ENCODE measurements at places on chromosomes 7 and 10. TPM values are rescaled to one million over a fixed set of nuclear protein-coding genes. Genes with fewer than 3 reads are reported as not detected.

DNA sequence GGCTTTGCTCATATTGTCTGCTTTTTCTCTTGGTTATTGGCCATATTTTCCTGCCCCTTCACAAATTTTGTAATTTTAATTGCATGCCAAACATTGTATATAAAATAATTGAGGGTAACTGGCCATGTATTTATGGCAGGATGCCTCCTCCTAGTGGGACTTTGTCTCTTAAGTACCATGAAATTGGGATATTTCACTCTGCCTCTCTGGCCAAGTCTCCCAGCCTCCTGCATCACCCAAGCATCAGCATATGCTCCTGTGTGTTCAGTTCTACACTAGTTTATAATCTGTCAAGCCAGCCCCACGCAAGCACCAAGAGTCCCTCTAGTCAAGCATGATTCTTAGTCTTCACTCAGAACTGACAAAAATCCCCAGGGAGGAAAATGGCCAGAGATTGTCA lies 44.2 kb upstream of the FHIP2A start:
- DNase-seq, result no peak

- DNase-seq, result peak; percentile 57
Observed at GRCh38 chr10:66639371-66639770, 286.5 kb upstream of the LRRTM3 start.

DNA sequence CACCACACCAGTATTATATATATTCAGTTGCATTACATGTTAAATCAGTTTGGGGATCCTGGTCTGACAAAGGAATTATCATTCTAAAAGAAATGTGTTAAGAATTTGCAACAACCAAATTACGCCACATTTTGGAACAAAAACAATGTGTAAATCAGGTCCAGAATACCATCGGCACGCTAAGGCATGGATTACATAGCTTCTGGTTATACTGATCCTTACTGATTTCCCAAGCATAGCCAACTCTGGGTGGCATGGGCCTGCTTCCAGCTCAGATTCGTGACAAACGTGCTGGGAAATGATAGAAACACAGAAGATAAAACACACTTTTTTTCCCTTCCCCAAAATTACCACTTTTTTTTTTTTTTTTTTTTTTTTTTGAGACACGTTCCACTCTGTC lies 660.0 kb downstream of the SORCS1 start:
- DNase-seq, result no peak

DNA sequence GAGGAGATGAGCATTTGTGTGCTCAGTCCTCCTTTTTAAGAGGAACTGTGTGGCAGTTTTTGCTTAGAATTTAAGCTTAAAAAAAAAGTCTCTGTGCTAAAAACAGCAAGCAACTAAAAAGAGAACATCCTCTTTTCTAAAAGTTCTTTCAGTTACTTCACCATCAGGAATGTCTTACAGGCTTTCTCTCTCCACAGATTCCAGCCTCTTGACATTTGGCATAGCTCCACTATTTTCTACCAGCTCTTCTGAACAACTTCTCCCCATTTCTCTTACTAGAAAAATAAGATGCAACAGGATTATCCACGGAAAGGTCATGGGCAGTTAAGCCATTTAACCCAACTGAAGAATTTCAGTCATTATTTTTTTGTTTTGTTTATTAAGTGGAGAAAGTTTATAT lies 13.2 kb downstream of the PCLO start:
- DNase-seq, result no peak

GRCh38 chr7:1085910-1086421 lies 1.9 kb upstream of the GPER1 start:
- no peak for DNase-seq

- DNase-seq, result no peak
Observed at GRCh38 chr10:130512936-130513335, 376.7 kb downstream of the GLRX3 start.

DNA sequence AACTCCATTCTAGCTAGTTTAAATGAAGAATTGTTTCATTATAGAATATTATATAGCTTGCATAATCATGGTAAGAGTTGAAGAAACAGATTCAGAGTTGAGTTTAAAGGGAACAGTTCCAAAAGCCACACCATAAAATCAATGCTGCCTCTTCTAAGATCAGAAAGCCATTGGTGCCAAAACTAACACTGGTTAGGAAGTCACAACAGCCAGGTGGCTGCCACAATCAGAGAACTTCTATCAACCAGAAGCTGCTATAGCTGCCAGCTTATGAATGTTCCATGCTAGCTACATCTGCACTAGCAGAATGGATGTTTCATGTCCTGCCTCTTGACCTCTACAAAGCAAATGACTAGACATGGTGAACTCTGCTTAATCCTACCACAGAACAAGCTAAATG lies 583.1 kb upstream of the LRRN3 start:
- no peak for DNase-seq

Gene CFAP70
- polyA plus RNA-seq, result 0.78 TPM

Gene HOXA6
- polyA plus RNA-seq, result 6.4 TPM

DNA sequence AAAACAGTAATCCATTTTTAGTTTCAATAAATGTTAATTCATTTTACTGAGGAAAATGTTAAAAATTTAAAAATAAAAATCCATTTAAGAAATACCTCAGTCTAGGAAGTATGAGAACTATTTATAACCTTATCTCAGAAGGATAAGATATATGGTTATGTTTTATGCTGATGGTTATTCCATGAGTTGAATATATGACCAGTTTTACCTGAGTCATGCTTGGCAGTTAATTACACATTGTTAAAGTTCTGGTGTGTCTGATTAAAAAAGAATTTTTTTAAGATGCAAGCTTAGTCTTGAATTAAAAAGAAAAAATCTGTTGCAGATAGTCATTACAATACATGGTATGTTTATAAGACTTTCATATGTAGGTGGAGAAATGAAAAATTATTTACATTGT lies 191.7 kb downstream of the ARL4A start:
- DNase-seq, result no peak
